ENCODE measurements at places on chromosomes 6 and 20. TPM values are rescaled to one million over a fixed set of nuclear protein-coding genes. Genes with fewer than 3 reads are reported as not detected.

Gene CD93
- total RNA-seq = 10.7 TPM

Gene NR2E1
- total RNA-seq = not detected

DNA sequence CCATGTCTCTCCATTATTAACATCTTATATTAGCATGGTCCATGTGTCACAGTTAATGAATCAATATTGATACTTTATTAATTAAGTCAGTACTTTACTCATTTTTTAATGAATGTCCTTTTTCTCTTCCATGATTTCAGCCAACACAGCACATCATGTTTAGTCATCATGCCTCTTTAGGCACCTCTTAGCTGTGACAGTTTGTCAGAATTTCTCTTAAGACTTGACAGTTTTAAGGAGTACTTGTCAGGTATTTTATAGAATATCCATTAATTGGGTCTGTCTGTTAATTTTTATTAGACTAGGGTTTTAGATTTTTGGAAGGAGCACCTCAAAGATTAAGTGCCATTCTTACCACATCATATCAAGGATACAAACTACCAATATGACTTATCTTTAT, 729.4 kb downstream of the HACE1 start:
- DNase-seq = no peak

DNA sequence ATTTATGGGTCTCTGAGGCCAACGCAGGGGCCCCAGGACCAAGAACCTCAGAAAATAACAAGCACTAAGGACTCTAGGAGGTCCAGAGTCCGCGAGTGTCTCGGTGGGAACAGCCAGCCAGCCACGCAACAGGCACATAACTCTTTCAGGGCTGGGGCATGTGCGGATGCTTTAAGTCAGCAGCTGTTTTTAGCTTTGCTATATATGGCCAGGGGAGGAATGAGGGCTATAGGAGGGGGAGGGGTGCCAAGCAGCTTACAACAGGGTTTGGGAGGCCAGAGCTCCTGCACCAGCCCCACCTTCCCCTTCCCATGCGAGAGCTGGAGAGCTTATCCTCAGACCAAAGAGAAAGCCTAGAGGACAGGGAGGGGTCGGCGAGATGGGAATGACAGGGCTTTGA, 6.2 kb downstream of the JPH2 start:
- no peak for DNase-seq

- no peak for DNase-seq
Observed at GRCh38 chr20:52833901-52834300, 138.3 kb upstream of the TSHZ2 start.

DNA sequence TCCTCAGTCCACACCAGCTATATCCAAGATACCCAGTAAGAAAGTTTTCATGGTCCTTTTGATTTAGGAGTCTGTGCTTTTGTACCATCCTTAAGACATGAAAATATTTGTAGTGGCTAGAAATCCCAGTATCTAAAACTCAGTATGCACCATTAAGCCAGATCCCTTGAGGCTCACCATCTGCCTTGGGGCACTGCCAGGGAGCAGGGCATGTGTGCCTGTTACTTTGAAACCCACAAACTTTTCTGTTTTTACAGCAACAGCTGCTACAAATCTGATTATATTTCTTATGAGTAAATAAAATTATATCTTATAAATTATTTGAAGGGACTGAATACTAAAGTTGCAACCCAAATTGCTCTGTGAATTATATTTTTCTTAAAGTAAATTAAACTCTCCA, 290.5 kb upstream of the MANEA start:
- DNase-seq = no peak

DNA sequence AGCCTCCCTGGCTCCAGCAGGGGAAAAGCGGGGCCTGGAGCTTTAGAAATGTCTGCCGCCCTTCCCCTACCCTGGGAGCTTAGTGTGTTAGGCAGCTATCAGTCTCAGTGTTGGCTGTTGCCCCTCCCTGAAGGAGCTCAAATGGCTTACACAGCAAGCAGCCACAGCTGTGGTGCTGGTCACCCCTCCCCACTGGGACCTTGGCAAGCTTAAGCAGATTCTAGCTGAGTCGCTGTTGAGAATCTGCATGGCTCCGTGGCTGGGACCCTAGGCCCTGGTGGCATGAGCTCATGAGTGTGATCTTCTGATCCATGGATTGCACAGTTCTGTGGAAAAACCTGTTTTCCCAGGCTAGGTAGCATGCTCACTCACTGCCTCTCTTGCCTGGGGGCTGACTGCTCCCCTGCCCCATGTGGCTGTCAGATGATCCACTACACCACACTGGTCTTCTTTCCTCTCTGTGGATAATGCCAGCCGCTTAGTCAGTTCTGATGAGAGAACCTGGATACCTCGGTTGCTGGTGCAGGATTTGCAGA, 714.0 kb downstream of the MAFB start:
- DNase-seq = no peak

All from Peyer's patch (tissue), 4 donors.